ENCODE measurements at places on chromosomes 16 and 17.
A peak's percentile ranks its signal among the peaks of the same experiment; 100 is the strongest.

DNA sequence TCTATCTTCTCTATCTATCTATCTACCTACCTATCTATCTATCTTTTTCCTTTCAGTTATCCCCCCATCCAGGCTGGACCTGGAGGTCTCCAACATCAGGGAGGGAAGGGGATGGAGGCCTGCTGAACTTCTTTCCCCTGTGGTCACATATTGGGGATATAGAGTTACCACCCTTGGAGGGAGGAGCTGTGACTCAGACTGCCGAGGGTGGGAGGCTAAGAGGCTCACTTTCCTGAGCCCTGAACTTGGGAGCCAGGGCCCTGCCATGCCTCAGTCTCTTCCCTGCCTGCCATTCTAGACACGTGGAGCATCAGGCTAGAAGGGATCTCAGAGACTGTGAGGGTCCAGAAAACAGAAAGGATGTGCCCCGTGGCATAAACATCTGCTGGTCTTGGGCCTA is 8.4 kb downstream of the LRRC3C start:
- DNase-seq, result no peak

- no peak for DNase-seq
These were observed 610.7 kb downstream of the TMEM114 start for GRCh38 chr16:7979448-7980132.

- no peak for DNase-seq
These were observed 322.5 kb downstream of the C16orf95 start for GRCh38 chr16:86994651-86995171.

- no peak for DNase-seq
These were observed 4.0 kb downstream of the SIAH1 start for GRCh38 chr16:48381201-48381600.

GRCh38 chr17:34607917-34608316 is 28.5 kb downstream of the TMEM132E start:
- DNase-seq, result no peak

- DNase-seq, result no peak
These were observed 7.6 kb downstream of the SPNS2 start for GRCh38 chr17:4506175-4506813.

DNA sequence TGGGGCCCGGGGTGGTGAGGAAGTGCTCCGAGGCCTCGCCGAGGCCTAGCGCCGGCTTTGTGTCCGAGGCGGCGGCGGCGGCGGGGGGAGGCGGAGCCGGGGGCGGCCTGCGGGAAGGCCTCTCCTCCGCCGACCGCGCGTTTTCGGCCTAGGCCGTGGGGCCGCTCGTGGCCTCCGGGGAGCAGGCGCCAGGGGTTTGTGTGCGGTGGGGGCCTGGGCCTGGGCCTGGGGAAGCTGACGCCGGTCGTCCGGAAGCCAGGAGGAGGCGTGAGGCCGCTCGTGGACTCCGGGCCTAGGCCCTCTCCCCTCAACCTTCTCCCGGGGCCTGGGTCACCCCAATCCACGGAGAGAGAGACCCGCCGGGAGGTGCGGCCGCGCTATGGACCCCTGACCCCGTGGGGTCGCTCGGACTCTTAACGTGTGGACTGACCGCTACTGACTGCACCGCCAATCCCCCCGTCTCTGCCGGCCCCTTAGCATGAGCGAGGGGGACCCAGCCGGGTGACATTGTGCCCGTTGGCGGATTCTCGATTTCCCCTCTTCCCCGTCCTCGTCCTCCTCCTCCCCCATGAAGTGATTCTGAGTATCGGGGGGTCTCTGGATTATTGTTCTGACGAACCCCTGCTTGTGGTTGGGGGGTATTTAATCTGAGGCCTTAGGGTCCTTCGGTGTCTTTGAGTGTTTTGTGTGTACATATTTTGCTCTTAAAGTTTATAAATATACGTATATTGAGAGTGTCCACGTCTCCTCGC is 660 bp downstream of the RBBP6 start:
- DNase-seq, result no peak

DNA sequence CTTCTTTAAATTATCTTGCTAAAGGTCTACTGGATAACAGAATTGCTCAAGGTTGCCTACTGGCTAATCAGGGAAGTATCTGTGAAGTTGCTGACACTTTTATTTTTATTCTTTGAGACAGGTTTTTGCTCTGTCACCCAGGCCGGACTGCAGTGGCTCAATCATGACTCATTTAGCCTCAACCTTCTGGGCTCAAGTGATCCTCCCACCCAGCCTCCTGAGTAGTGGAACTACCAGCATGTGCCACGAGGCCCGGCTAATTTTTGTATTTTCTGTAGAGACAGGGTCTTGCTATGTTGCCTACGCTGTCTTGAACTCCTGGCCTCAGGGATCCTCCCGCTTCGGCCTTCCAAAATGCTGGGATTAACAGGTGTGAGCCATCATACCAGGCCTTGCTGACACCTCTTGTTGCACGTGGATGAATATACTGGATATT is 43.1 kb downstream of the GLG1 start:
- DNase-seq, result no peak

DNA sequence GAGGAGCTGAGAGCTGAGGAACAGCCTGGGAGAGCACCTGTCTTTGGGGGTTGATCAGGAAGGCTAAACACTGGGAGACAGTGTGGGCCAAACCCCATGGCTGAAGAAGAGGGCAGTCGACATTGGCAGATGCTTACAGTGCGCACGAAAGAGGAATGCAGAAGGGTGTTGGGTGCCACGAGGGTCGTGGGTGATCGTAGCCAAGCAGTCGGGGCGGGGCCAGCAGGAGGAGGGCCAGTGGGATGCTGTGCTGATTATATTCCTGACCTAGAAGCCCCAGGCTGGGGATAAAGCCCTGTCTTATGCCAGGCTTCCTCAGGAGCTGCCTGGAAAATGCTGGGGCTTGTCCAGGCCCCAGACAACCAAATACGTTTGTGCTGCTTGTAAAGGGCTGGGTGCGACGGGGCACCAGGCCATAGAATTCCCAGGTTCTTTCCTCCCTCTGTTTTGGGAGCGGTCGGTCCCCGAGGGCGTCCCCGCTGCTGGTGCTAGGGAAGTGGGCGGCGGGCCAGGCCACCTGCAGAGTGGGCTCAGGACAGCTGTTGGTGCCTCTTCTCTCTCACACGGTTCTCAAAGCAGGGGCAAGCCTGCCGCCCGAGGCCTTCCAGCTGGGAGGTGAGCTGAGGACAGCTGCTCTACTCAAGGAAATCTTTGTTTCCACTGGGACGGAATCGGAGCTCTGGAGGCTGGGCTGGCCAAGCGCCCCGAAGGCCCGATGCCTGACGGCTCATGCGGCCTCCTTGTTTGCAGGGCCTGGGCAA is 10.0 kb downstream of the C1QTNF1 start:
- no peak for DNase-seq

GRCh38 chr16:72961115-72961832 is 86.7 kb downstream of the ZFHX3 start:
- peak; percentile 96 for DNase-seq

GRCh38 chr17:12358477-12358876 is 307.2 kb upstream of the MYOCD start:
- no peak for DNase-seq

- no peak for DNase-seq
These were observed 18.2 kb upstream of the QRICH2 start for GRCh38 chr17:76326306-76326705.

- no peak for DNase-seq
These were observed 12.5 kb downstream of the CCDC57 start for GRCh38 chr17:82200135-82200534.

- peak; percentile 83 for DNase-seq
These were observed 696.9 kb downstream of the WWOX start for GRCh38 chr16:78796221-78796866.

DNA sequence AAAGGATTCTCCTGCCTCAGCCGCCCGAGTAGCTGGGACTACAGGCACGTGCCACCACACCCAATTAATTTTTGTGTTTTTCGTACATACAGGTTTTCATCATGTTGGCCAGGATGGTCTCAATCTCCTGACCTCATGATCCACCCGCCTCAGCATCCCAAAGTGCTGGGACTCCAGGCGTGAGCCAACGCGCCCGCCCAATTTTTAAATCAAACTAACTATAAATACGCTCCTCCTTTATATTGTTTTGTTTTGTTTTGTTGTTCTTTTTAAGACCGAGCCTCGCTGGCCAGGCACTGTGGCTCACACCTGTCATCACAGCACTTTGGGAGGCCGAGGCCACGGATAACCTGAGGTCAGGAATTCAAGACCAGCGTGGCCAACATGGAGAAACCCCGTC is 1.9 kb upstream of the UTP6 start:
- no peak for DNase-seq

GRCh38 chr17:3554440-3554839 is 3.2 kb downstream of the TRPV3 start:
- DNase-seq, result no peak

- DNase-seq, result no peak
These were observed 8.0 kb downstream of the CHST5 start for GRCh38 chr16:75527825-75528299.

DNA sequence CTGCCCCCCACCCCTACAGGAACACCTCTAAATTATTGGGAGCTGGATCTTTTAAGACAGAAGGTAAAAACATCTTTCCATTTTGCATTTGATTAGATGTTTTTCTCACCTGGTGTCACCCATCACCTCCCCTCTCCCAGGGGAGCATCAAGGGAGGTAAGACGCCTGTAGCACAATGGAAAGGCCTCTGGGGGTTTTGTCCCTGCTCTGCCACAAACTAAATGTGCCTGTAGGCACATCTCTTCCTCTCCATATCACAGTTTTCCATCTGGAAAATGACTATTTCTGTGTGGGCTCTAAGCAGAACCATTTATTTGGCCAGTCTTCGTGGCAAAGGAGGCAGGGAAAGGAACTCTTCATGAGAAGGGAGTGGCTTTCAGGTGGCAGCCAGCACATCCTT is 76.6 kb downstream of the GNAO1 start:
- DNase-seq, result peak; percentile 17

DNA sequence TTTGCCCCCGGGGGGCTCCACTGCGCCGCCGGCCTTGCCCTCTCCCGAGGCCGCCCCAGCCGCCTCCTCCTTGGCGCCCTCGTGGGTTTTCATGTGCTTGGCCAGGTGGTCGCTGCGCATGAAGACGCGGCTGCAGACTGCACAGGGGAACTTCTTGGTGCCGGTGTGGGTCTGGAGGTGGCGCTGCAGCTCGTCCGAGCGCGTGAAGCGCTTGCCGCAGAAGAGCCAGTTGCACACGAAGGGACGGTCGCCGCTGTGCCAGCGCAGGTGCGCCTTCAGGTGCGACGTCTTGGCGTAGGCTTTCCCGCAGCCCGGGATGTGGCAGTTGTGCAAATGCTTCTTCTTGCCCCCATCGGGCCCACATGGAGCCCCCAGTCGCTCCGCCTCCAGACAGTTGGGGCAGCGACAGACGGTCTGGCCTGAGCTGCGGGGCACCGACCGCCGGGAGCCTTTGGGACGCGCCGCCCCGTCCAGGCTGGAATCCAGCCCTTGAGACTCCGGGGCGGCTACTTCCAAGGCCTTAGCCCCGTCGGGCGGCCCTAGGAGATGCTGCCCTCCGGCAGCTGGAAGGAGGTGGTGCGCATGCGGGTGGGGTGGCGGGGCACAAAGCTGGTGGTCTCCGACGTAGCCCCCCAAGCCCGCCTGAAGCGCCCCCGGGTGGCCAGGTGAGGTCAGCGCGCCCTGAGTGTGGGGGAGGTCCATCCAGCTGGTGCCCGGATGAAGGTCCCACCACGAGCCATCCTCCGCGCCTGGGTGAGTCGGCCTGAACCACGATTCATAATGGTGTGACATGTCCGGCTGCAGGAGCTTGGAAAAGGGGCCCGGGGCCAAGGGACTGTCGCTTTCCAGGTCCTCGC is 3.4 kb downstream of the SP6 start:
- DNase-seq, result peak; percentile 40

- DNase-seq, result peak; percentile 70
These were observed 19.7 kb upstream of the RCVRN start for GRCh38 chr17:9924735-9925191.

GRCh38 chr17:75034236-75034908 is 12.4 kb downstream of the ATP5PD start:
- peak; percentile 95 for DNase-seq

DNA sequence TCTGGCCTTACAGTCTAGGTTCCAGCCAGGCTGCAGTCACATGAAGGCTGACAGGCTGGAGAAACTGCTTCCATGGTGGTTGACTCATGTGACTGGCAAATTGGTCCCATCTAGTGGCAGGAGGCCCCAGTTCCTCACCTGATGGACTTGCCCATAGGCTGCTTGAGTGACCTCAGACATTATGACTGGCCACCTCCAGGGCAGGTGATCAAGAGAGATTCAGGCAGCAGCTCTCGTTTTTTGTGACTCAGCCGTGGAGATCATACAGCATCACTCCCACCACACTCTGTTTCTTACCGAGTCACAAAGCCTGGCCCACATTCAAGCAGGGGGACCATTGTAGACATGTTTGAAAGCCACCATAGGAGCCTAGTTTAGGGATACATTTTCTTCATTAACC is 34.5 kb downstream of the SIAH1 start:
- no peak for DNase-seq

DNA sequence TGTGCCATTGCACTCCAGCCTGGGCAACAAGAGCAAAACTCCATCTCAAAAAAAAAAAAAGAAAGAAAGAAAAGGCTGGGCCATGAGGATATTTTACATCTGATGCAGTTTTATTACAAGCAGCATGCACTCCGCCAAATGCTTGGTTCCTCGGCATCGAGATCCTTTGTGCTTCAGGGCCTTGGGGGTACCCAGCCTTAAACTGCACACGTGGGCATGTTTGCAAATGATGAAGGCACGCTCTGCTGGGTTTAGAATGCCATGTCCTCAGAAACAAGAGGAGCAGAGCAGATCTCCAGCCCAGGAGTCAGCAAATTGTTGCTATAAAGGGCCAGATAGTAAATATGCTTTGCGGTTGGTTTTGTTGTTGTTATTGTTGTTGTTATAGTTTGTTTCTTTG is 153.2 kb downstream of the KATNIP start:
- DNase-seq, result no peak

DNA sequence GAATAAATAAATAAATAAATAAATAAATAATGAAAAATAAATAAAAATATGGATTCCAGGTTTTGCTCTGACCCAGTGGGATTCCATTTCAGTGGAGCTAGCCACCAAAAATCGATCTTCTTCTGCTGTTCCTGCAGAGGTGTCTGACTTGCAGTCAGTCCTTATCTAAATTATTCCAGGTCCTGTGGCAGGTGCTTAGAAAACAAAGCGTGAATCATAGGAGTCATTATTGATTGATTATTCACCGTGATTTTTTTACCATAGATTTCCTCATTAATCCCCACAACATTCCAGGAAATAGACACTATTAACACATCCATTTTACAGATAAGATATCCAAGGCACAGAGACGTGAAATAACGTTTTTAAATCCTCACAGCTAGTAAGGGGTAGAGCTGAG is 31.5 kb upstream of the ABR start:
- DNase-seq, result no peak

All from SK-N-DZ (cell line).